ENCODE measurements at places on chromosomes 3 and 15.
A peak's percentile ranks its signal among the peaks of the same experiment; 100 is the strongest.

DNA sequence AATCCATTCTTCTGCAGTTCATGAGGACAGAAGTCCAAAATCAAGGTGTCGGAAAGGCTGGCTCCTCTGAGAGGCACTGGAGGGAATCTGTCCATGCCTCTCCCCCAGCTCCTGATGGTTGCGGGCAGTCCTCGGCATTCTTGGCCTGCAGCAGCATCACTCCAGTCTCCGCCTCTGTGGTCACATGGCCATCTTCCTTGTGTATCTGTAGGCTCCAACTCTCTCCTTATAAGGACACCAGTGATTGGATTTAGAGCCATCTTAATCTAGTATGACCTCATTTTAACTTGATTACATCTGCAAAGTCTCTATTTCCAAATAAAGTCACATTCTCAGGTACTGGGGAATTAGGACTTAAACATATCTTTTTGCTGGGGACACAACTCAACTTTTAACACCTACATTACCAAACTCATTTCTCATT, 56.0 kb upstream of the FLNB start:
- no peak for DNase-seq

- peak; percentile 38 for DNase-seq
Observed at GRCh38 chr15:57640930-57641682, 49.4 kb downstream of the MYZAP start.

- DNase-seq, result peak; percentile 71
Observed at GRCh38 chr3:183428447-183429211, at the start of gene MCF2L2. Gene MCF2L2 (minus strand): TSS chr3:183428619. CDS start chr3:183427977, 642 bp downstream.

- DNase-seq, result no peak
Observed at GRCh38 chr15:88179562-88179961, 77.0 kb downstream of the NTRK3 start.

DNA sequence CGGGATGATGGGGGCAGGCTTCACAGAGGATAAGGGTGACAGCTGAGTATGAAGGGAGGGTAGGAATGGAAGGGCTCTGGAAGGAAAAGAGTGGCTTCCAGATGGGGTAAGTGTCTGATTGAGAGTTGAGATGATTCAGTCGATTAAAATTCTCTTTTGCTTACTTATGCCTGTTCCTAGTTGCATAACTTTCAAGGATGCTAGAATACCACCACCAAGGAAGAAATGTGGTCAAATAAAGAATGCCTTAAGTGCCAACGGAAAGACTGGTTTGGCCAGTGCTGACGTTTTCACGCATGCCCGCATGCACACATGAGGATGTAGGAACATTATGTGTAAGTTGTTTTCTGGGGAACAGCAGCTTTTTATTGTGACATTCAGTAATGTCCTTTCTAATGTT, 263.4 kb upstream of the WNT5A start:
- DNase-seq, result no peak

- DNase-seq, result peak; percentile 9
Observed at GRCh38 chr3:41208507-41209220, 9.4 kb downstream of the CTNNB1 start.

- DNase-seq, result no peak
Observed at GRCh38 chr3:3821777-3822176, 22.5 kb downstream of the LRRN1 start.

GRCh38 chr3:131402391-131403039, 20.9 kb downstream of the NUDT16 start:
- peak; percentile 23 for DNase-seq

- DNase-seq, result no peak
Observed at GRCh38 chr3:10766049-10766705, 49.9 kb upstream of the SLC6A11 start.

- no peak for DNase-seq
Observed at GRCh38 chr3:55402886-55403609, 84.1 kb downstream of the WNT5A start.

DNA sequence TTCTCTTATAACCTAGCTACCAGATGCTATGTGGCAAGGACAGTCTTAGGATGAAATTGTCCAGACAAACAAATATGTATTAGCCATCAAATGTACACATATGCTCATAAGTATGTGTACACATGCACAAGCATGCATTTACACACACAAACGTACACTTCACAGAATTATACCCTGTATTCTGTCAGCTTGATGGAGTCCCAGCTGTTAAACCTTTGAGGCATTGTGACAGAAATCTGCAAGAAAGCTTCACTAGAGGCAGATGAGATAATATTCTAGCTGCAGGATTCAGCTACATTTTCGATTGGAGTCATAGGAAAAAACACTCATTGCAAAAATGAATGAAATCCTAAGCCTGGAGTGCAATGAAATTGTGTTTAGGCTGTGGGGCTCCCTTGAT, 110.6 kb downstream of the CHL1 start:
- DNase-seq, result no peak

DNA sequence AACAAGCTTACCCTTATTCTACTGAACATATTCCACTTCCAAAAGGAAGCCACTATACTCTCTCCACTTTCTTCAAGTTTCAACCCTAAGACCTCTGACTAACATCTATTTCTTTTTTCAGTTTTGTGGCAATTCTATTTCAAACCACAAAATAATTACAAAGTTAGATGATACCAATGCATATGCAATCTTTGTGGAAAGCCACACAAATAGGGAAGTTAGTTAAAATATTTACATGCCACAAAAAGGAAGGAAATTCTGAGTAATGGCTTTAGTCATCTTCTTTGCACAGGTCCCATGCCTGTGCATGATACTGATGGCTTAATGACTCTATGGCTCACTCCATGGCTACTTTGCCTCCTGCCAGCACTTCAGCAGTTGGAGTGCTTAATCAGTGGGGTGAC, 57.0 kb upstream of the MCTP2 start:
- no peak for DNase-seq

DNA sequence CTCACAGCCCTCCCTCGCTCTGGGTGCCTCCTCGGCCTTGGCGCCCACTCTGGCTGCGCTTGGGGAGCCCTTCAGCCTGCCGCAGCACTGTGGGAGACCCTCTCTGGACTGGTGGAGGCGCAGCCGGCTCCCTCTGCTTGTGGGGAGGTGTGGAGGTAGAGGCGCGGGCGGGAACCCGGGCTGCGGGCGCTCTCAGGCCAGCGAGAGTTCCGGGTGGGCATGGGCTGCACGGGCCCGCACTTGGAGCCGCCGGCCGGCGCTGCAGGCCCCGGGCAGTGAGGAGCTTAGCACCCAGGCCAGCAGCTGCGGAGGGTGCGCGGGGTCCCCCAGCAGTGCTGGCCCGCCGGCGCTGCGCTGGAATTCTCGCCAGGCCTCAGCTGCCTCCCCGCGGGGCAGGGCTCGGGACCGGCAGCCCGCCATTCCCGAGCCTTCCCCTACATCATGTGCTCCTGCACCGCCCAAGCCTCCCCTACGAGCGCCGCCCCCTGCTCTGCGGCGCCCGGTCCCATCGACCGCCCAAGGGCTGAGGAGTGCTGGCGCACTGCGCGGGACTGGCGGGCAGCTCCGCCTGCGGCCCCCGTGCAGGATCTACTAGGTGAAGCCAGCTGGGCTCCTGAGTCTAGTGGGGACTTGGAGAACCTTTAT, 46.0 kb upstream of the GSK3B start:
- no peak for DNase-seq

DNA sequence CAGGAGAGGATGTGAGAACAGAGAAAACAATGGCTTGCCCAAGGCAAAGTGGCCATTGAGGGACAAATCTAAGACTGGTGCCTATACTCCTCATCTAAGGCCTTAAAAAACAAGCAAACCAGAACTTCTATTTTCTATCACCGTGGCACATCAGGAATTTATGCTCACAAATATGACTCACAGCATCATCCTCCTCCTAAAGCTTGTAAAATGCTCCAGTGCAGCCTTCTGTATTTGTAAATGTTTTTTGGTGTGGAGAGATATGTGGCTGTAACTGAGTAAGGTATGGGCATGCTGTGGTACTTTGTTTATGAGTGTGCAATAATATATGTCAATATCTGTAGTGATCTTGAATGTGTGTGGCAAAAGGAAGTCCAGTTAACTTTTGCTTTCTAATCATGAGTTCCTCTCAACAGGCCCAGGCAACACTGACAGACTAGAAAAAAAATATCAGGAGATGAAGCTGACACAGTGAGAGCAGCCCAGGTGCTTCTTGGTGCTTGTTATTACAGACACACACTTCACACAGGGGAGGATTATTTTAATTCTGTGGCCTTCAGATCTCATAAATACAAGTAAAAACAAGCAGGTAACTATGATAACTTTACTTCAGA, 60.3 kb downstream of the CTNNB1 start:
- DNase-seq, result no peak

GRCh38 chr3:152241142-152242017, 27.3 kb upstream of the MBNL1 start:
- no peak for DNase-seq

- no peak for DNase-seq
Observed at GRCh38 chr3:20055842-20056241, 15.6 kb downstream of the KAT2B start.

- no peak for DNase-seq
Observed at GRCh38 chr3:157251685-157252084, 91.7 kb upstream of the CCNL1 start.

DNA sequence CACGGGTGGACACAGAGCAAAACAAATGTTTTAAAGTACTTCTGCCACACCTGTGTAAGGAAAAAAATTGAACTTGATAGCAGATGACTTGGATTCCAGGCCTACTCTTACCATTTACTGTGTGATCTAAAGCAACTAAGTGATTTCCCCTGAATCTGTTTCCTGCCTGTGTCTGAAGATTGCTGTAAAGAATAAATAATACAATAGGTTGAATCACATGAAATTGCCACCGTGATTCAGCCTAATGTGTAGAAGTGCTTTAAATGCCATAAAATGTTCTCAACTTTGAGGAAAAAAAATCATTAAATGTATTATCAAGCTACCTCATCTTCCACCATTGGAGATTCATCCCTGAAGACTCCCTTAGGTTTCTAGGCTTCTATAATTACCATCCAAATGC, 27.6 kb upstream of the NUDT16 start:
- DNase-seq, result no peak

GRCh38 chr3:46116996-46117395, 89.7 kb upstream of the XCR1 start:
- no peak for DNase-seq

- no peak for DNase-seq
Observed at GRCh38 chr3:149908424-149908957, 62.2 kb downstream of the PFN2 start.

DNA sequence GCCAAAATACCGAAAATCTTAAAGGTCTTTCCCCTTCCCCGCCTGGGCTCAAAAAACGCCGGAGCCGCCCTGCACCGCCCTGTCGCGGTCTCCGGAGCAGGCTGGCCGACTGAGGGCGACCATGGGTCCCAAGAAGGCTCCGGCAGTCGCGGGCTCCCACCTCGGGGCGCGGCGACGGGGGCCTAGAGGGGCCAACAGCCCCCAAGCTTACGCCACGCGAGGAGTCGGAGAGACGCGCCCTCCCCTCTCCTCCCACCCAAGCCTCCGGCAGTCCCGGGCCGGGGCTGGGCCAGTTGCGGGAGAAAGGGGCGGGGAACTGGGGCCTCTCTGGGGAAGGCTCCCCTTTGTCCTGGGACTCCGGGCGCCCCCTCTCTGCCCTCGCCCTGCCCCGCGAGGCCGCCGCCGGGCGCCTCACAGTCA, 69.2 kb downstream of the GOLGA8B start:
- peak; percentile 20 for DNase-seq

DNA sequence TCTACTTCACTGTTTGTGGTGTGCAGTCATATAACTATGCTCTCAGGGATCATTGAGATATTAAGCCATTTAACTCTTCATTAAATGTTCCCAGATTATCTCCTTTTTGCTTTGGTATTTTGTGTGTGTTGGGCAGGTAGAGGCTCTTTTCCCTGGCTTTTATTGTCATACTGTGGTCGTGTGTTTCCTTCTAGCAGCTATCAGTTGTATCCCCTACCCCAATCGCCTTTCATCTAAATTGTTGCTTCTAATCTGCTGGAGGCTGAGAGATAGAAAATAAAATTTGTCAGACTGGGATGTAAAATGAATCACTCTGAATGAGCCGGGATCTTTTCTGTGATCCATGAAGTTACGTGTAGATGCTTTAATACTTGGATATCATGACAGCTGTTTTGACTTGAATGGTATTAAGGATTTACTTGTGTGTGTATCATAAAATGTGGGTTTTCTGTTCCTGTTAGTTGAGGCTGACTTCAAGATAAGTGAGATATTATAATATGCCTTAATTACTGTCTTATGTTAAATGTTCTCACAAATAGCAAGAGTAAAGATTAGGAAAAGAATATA, 9.2 kb downstream of the NFKBIZ start:
- no peak for DNase-seq

DNA sequence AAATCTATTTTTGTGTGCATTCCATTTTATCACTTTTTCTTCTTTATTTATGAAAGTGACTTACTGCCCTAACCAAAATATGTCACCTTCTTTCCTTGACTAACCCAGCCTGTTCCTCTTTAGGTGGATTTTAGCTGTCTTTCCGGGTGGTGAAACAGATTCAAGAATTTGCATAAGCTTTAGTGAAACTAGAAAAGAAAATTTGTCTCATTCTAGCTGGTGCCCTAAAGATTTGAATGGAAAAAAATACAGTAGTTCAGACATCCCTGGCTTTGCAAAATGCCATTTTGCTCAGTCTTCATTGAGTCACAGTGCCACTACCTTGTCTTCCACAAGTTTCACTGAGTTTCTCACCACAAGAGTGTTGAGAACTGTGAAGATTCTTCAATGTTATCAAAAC, 28.2 kb upstream of the CCDC50 start:
- DNase-seq, result no peak

- no peak for DNase-seq
Observed at GRCh38 chr3:66863205-66864111, 134.6 kb upstream of the KBTBD8 start.

GRCh38 chr3:57935539-57935938, 72.7 kb upstream of the FLNB start:
- no peak for DNase-seq

- DNase-seq, result peak; percentile 16
Observed at GRCh38 chr3:52297242-52298148, 9.9 kb downstream of the GLYCTK start.

GRCh38 chr3:106765342-106765741, 611.9 kb upstream of the CCDC54 start:
- no peak for DNase-seq

GRCh38 chr3:144287001-144287400, 315.4 kb downstream of the DIPK2A start:
- DNase-seq, result no peak

DNA sequence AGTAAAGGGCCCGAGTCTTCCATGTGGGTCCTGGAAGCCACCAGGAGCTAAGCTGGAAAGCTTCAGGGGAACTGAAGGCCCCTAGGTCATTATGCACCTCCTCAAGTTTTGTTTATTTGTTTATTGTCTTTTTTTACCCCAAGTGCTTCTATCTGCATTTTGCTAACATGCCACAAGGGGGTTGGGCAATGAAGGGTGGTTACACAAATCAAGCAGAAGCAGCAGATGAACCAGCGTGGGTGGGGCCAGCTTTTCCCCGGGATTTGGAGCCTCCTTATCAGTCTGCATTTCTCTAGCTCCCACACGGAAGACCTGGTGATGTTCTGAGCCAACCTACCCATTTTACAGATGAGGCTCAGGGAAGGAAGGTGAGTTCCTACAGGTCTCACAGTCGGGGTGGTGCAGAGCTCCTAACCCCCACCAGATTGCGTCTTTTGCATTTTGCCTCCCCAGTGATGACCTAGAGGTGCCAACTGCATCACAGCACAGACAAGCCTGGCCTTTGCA, 16.8 kb downstream of the TMC3 start:
- no peak for DNase-seq
